ENCODE measurements at places on chromosomes 1 and 21.

DNA sequence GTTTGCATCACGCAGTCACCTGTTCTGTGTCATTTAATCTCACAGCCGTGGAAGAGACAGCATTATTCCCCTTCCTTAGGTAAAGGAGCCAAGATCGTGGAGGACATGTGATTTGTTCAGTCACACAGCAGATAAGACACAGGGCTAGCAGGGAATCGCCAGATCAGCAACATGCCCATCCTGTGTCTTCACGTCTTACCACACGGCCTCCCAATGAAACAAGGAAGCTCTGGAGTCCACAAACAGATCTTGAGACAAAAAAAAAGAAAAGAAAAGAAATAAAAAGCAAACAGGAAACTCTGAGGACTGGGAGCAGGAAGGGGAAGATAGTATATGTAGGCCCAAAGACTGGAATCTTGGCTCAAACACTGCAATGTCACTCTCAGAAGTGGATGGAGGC is 155.3 kb downstream of the ADSS2 start:
- DNase-seq, result no peak

GRCh38 chr1:31834501-31834900 is 18.7 kb upstream of the SPOCD1 start:
- no peak for DNase-seq

GRCh38 chr21:33380483-33380998 is 22.7 kb upstream of the IFNGR2 start:
- no peak for DNase-seq

DNA sequence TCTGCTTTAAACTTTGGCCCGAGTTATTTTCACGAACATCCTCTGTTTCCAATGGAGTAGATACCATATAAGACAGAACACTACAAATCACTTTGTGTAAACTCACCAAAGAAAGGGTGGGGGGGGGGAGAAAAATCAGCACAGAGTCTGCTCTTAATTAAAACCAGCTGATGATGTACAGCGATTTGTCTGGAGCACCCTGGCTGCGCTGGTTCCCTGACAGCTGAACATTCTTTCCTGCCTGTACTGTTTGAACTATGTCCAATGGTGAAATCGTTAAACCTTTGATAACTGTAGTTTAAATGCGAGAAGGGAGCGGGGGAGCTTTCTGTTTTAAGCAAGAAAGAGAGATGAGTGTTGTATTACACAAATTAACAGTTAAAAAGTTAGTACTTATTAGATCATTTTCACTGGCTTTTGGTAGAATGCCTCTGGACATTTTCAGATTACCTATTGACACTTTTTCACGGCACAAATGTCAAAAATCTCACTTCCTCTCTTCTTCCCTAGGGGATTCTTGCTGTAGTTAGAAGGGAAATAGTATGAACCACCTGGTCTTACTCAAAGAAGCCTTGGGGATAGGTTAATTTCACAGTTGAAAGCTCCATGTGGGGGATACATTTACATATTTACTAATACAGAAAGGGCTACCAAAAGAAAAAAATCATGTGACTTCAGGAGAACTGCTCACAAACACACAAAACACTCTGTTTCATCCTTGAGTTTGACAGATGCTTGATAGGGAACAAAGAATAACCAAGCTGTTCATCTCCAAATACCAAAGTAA is 140.2 kb upstream of the RUNX1 start:
- no peak for DNase-seq

- DNase-seq, result no peak
Measured at GRCh38 chr1:63955370-63956145, 181.7 kb downstream of the ROR1 start.

DNA sequence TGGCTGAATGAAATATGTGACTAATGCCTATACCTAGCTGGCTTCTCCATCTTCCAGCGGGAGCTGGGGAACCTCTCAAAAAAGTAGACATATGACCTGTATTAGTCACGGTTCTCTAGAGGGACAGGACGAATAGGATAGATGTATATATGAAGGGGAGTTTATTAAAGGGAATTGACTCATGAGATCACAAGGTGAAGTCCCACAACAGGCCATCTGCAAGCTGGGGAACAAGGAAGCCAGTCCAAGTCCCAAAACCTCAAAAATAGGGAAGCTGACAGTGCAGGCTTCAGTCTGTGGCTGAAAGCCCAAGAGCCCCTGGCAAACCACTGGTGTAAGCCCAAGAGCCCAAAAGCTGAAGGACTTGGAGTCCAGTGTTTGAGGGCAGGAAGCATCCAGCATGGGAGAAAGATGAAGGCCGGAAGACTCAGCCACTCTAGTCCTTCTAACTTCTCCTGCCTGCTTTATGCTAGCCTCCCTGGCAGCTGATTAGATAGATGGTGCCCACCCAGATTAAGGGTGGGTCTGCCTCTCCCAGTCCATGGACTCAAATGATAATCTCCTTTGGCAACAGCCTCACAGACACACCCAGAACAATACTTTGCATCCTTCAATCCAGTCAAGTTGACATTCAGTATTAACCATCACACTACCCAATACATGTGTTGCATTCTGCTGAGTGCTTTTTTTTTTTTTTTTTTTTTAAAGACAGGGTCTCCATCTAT is 19.6 kb downstream of the OLIG1 start:
- DNase-seq, result no peak

DNA sequence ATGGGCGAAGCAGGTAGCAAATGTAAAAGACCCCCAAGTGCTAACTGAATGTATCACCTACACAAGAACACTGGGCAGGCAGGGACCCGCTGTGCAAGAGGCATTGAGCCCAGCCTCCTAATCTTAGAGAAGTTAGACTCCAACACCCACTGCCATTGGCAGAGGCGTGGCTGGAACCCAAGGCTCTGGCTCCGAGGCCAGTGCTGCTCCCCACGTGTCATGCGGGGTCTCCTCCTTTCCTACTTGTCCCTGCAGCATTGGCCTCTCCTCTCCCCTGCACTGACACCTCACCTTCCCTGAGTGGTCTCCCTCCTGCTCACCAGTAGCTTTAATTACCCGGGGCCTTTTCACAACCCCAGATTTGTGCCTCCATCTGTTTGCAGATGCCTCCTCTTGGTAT is 107.0 kb downstream of the GALNT2 start:
- DNase-seq, result no peak

DNA sequence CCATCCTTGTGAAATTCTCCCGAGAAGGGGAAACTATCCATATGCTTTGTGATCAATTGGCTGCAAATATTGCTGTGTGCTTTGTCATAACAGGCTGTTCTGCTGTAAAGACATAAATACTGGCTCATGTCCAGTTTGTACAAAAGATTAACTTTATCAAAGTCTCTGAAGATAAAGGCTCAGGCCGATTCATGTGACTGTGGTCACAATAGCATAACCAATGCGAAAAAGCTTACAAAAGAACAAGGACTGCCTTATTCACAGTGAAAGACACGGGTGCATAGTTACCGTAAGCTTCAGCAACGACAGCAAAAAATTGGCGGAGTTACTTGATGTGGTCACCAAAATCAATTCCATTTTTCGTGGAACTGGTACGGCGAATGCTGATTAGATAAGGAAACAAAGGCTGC is 173.6 kb upstream of the CHRM3 start:
- DNase-seq, result no peak

- no peak for DNase-seq
Measured at GRCh38 chr1:163172596-163172995, 30.1 kb downstream of the RGS5 start.

DNA sequence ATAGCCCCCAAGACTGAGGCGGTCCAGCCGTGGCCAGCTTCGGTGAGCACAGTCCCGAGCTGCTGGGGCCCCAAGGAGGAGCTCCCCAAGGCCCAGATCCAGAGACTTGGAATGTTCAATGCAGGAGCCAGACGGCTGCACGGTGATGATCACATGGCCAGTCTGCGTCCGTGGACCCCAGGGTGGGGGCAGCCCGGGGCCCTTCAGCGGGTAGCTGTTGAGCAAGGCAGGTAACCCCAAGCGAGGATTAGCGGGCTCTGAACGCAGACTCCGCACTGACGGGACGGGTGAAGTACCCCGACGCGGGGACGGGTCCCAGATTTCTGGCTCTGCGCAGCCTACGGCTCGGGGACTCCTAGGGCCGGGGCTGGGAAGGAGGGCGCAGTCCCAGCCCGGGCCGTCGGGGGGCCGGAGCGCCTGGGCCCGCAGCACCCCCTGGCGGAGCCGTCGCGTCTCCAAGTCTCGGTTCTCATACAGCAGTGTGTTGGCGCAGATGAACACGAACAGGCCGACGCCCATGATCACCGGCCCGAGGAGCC is 2.7 kb downstream of the TMEM200B start:
- DNase-seq, result no peak

- no peak for DNase-seq
Measured at GRCh38 chr1:109181807-109182163, 31.9 kb upstream of the SARS1 start.

GRCh38 chr21:15051644-15052458 is 12.9 kb downstream of the NRIP1 start:
- DNase-seq, result no peak

DNA sequence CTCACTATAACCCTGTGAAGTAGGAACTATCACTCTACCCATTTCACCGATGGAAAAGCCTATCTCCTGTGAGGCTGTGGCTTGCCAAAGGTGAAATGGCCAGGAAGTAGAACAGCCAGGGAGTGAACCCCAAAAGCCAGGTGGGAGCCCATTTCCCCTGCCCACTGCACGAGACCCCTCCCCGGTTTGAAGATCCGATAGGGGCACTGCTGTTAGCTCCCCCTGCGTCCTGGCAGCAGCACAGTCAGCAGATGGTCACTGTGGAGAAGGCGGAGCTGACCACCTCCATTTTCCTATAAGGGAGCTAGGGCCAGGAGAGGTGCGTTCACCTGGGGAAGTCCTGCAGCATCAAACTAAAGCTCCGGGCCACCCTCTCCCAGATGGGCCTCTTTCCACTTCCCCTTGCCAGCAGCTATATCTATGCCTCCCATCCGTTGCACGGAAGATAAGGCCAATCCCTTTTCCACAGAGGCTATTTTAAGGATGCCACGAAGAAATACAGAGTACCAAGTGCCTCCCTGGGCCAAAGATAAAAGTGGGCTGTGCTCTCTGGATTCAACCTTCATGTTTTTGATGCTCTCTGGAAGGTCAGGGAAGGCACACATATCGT is 7.8 kb downstream of the ERG start:
- no peak for DNase-seq

- no peak for DNase-seq
Measured at GRCh38 chr1:26121854-26122773, 10.5 kb downstream of the PDIK1L start.

DNA sequence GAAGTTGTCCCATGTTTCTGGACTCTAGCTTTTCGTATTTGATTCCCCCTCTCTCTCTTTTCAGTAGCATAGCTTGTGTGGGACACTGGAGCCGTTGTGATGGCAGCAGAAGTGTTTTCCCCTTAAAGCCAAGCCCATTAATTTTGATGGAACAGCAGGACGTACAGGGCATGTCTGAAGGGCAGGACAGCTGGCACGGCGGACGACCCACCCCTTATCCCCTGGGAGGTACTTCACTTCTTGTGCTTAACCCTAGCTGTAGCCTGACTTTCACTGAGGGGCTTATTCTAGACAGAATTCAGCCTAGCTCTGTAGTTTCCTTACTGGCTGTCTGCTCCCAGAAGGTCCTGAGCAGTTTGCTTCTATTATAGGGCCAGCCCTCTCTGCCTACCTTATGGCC is 8.6 kb upstream of the PPFIA4 start:
- DNase-seq, result no peak

- DNase-seq, result no peak
Measured at GRCh38 chr1:71706029-71706671, 576.2 kb downstream of the NEGR1 start.

DNA sequence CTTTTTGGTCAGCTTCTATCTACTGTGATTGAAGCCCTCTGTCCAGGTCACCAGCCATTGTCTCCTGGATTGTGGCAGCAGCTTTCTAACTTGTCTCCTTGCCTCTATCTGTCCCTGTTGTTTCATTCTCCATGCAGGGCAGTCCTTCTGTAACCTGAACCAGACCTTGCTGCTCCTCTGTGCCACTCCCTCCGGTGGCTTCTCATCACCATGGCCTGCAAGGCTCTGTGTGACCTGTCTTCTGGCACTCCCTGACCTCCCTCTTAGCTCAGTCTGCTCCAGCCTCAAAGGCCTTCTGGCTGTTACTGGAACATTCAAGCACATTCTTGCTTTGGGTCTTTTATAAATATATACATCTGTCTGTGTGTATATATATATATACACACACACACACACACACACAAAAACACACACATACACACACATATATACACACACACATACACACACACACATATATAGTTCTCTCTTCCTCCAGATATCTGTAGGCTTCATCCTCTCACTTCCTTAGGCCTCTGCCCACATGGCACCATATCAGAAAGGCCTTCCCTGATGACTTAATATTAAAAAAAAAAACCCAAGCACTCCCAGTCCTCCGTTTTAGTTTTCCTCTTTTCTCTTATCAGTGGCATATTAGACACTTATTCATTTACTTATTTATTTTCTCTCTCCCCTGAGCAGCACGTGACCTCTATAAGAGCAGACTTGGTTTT is 21.2 kb upstream of the JUN start:
- DNase-seq, result no peak

- no peak for DNase-seq
Measured at GRCh38 chr1:106975944-106976343, 80.5 kb upstream of the PRMT6 start.

- no peak for DNase-seq
Measured at GRCh38 chr1:173409613-173410012, 67.5 kb upstream of the PRDX6 start.

DNA sequence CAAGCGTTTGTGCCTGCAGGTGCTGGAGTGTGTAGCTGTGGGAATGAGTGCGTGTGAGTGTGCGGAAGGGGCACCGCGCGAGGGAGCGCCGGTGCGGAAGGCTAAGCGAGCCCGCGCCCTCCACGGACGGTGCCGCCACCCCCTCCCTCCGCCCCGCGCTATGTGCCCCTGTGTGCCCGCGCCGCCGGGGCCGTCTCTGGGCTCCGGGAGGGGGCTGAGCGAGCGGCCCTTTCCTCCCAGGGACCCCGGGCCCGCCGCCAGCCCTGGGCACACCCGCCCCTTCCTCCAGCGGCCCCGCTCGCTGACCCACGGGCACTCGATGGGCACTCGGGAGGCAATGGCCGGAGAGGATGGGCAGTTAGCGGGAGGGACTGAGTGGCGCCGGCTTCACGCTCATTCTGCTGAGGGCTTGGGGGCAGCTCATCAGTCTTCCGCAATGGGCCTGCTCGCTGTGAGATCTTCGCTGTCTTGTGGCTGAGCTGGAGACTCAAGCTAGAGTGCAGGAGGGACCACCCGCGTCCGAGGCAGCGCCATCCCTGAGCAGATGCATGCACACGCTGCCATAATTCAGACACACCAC is 8.6 kb upstream of the ADGRB2 start:
- no peak for DNase-seq

GRCh38 chr1:7060745-7061144 is 275.5 kb downstream of the CAMTA1 start:
- no peak for DNase-seq

All from hypothalamus (tissue), 51 donors.